T-helper 1 cell (primary cell): ENCODE measurements at places on chromosomes 6 and 20.

DNA sequence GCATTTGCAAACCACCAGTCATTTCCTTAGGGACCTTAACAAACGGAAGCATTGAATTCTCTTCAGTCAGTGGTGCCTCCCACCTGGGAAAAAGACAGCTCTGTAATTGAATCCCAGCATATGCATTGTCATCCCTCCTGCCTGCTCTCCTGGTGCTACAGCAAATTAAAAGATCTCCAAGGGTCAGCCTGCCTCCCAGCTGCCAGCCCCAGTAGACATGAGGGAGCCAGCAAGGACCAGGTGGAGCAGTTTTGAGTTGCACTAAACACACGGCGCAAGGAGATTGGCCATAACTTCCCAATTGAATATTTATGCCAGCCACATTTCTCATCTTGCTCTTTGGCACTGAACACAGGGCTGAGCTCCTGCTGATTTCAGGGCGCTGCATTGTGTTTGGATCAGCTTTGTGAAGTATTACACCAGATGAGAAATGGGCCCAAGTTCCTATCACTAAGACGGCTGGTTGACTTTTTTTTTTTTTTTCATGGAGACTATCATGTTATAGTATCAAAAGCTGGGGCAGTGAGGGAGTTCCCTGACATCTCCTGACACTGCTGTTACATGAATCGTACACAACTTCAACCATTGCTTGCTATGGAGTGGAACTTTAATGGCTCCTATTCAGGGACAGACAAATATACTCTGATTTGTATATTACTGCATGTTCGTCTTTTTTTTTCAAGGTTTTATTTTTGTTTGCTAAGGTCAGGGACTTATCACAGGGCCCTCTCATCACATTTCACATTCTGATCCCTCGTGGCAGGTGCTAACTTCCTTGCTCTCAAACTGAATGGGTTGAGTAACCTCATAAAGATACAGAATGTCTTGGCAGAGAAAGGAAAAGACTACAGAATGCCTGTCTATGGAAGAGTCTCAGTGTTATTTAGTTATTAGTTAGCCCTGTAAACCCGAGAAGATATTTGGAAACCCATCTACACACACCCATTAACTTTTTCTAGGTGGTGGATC, 191.1 kb downstream of the EYA4 start:
- DNase-seq: no peak

- DNase-seq: no peak
These were observed 20.3 kb upstream of the GTF3C6 start for GRCh38 chr6:110938171-110938570.

GRCh38 chr6:159017757-159018559, 18.0 kb upstream of the RSPH3 start:
- peak; percentile 63 for DNase-seq

GRCh38 chr6:140572129-140572528, 1197.7 kb upstream of the CITED2 start:
- DNase-seq: no peak

DNA sequence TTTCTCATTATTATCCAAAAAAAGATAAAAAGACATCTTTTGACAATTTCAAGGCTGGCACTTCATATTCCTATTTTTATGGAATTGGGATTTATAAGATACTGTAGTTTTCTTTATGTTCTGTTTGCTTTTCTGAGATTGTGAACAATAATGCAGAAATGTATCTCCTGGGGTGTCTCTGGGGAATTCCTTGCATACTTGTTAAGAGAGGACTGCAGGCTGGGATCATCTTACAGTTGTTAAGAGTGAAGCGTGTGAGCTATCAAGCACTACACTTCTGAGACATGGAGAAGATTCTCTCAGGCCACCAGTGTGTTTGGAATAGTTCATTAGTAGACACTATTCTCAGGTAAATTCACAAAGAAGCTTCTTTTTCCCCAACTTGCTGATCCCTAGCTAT, 963.3 kb upstream of the GJE1 start:
- DNase-seq: no peak

GRCh38 chr6:136477548-136477947, 72.7 kb downstream of the MAP7 start:
- no peak for DNase-seq

DNA sequence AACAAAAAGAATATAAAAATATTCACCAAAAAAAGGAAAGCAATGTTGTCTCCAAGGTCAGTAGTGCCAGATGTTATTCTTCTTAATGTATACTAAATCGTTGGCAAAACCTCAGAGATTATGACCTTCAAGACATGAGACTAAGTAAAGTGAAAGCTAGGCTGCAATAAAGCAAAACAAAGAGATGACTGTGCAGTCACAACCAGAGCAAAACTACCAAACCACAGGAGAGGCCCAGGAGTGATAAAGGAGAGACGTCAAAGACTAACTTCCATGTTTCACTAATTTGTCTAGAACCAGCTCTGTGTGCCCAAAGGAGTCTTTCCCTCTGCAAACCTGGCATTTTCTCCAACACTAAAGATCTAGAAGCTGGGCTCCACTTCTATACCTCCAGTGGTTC, 155.9 kb upstream of the POU3F2 start:
- no peak for DNase-seq

- no peak for DNase-seq
These were observed 8.1 kb upstream of the EEF1A1 start for GRCh38 chr6:73528897-73529296.

GRCh38 chr6:143539734-143540133, 28.2 kb upstream of the FUCA2 start:
- no peak for DNase-seq

DNA sequence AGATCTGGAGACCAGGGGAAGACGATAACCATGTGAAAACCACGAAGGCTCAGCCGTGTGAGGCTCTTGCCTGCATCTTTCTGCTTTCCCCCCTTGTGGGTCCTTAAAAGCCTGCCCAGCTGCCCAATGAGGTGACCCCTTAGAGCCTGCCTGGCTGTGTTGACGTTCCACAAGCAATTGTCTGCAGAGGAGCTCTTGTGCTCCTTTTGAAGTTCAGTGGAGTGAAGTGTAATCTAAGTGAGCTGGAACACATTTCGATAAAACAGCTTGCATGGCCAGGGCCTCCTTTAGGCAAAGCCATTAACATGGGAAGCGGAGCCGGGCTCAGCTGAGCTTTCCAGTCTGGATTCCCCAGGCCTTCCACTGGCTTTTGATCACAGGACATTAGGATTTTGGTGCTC, 27.3 kb upstream of the TCP11 start:
- DNase-seq: no peak

DNA sequence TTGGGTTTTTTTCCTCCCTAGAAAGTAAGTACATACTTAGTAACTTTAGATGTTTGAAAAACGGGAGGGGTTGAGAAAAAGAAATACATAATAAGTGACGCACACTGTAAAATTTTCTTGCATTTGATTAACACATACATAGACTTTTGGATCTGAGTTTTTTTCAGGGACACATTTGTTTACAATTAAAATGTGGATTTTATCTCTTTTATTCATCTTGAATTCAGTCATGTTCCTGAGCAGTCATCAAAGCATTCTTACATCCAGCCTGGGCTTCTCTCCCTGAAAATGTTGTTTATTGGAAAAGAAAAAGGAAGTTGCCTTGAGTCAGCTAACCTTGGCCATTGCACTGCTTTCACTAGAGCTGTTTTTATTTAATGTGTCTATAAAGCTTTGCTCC, 8.7 kb upstream of the RPP40 start:
- no peak for DNase-seq

GRCh38 chr6:40930555-40930954, 108.5 kb downstream of the UNC5CL start:
- DNase-seq: no peak

GRCh38 chr20:39259010-39259803, 297.1 kb downstream of the DHX35 start:
- DNase-seq: no peak
